ENCODE measurements at places on chromosomes 5 and 9.

GRCh38 chr5:95901676-95902627 is 59.7 kb downstream of the ELL2 start:
- DNase-seq, result no peak

GRCh38 chr5:36450229-36451014 is 148.7 kb upstream of the RANBP3L start:
- no peak for DNase-seq

DNA sequence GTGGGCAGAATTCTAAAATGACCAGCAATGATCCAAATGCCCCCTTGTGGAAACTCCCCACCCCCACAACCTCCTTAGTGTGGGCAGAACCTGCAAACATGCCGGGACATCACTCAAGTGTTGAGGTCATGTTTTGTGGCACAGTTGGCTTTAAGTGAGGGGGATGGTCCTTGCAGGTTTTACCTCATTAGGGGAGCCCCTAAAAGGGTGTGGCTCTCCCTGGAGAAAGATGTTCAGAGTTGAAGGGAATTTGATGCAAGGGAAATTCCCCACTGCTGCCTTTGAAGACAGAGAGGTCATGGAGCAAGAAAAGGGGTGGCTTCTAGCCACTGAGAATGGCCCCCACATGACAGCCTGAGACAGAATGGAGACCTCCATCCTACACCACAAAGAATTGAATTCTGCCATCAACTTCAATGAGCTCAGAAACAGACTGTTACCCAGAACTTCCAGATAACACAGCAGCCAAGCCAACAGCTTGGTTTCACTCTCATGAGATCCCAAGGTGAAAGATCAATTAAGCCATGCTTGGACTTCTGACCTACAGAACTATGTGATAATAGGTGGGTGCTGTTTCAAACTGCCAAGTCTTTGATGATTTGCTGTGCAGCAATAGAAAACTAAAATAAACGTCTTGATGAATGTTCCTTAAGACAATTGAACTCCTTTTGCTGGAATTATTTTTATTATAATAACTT is 103.4 kb downstream of the MED10 start:
- no peak for DNase-seq

DNA sequence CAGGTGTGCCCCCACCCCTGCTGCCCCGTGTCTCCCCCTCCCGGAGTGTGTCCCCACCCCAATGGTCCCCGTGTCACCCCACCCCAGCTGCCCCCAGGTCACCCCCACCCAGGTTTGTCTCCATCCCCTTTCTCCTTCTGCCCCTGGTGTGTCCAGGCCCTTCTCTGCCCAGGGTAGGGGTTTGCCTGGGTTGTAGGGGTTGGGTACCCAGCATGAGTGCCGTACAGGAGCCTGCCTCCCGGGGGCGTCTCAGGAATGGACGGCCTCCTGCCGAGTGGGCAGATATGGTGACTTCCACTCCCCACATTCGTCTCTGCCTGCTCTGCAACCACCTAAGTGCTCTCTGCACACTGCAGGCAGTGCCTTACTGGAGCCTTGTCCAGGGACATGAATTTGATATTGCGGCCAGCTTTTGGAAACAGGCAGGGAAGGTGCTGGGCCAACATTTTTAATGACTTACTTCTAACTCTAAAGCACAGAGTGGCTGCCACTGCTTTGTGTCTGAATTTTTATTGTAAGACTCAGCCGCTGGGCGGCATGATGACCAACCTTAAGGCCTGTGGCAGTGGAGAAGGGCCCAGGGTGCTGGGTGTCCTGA is 6.7 kb downstream of the LRRC14B start:
- no peak for DNase-seq

DNA sequence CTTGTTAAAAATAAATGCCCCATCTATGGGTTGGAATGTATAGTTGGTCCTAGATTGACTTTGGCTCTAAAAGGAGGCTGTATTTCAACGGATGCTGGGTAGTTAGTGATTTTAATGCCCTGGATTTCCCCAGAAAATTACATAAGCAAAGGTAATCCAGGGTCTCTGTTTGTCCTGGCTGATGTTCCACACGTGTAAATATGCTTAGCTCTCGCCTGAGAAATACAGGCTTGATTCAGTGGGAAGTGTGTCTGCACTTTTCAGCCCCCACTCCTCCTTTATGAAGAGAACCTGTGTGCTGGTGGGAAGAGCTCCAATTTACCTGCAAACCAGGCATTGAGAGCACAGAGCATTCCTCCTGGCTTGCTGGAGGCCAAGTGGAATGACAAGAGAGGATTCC is 294.6 kb upstream of the CLINT1 start:
- DNase-seq, result no peak

GRCh38 chr5:67173959-67174358 is 22.6 kb downstream of the CD180 start:
- DNase-seq, result no peak

- no peak for DNase-seq
Measured at GRCh38 chr5:169395136-169395535, 94.2 kb upstream of the SLIT3 start.

GRCh38 chr5:35741126-35741716 is 115.5 kb upstream of the IL7R start:
- no peak for DNase-seq

DNA sequence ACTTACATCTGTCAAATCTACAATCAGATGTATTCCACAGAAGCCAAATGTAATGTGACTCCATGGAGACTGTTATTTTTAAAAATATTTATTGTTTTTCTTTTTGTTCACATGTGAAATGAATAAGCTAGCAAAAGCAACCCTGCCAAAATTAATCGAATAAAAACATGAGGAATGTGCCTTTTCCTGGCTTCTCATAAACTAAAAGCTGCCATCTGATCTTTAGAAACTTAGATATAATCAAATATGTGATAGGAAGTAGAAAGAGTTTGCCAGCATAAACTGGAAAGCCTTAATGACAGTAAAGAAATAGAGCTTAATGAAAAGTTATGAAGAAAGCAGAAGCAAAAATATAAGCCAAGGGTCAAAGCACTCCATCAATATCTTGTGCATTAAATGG is 1724.7 kb upstream of the WWC1 start:
- DNase-seq, result no peak

DNA sequence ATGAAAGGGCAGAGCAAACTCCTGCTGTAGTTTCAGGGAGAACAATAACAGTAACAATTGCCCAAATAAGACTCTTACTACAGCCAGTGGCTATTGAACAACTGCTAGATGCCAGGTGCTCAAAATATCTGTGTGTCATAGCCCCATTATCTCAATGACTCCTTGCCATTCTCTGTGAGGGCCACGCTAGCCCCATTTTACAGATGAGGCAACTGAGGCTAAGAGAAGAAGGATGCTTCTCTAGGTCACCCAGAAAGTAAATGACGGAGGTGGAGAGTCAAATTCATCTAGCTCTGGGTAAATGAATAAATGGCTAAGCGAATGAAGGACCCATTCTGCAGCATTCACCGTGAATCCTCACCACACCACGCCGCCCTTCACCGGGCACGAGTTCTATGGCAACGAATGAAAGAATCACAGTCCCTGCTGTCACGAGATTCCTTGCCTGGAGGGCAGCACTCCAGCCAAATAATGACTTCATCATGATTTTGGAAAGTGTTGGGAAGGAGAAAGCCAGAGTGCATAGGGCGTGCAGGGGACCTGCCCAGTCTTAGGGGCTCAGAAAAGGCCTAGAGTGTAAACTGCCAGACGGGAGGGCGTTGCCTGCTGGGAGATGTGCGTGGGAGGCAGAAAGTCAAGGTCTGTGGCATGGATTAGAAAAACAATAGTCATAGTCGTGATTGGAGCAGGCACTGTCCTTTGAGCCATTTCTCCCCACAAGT is 147.2 kb downstream of the C9orf50 start:
- DNase-seq, result no peak

DNA sequence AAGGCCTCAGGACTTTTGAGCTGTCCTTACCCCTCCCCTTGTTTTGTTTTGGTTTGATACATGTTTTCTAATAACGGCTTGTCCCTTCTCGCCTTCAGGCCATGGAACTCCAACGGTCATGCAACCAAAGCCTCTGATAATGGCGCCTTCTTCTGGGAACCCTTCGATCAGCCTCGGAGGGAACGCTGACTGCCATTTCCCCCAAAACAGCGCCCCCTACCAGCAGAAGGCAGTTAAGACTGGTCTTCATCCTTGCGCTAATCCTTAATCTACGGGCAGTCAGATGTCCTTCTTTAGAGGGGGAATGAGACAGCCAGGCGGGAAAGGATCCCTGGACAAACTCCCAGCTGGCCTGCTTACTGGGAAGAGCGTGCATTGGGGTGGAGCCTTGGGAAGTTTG is 276.6 kb downstream of the ICE1 start:
- no peak for DNase-seq

GRCh38 chr5:116455061-116455460 is 119.6 kb downstream of the SEMA6A start:
- no peak for DNase-seq

GRCh38 chr5:91598216-91598615 is 215.1 kb upstream of the ARRDC3 start:
- no peak for DNase-seq

DNA sequence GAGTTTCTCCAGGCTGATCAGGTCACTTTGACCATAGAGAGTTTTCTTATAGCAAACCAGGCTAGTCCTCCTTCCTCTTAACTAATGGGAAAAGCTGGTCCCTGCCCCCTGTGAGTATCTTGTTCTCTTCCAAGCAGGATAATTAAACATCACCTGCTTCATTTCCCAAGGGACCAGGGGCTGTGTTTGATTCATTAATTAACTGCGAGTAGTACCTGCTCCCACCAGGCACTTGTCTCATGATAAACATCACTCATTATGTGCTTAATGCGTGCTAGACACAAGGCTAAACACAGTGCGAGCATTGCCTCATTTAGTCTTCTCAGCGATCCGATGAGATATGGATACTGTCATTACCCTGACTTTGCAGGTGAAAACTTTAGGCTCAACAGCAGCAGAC is 1.7 kb upstream of the FAM163B start:
- DNase-seq, result no peak

DNA sequence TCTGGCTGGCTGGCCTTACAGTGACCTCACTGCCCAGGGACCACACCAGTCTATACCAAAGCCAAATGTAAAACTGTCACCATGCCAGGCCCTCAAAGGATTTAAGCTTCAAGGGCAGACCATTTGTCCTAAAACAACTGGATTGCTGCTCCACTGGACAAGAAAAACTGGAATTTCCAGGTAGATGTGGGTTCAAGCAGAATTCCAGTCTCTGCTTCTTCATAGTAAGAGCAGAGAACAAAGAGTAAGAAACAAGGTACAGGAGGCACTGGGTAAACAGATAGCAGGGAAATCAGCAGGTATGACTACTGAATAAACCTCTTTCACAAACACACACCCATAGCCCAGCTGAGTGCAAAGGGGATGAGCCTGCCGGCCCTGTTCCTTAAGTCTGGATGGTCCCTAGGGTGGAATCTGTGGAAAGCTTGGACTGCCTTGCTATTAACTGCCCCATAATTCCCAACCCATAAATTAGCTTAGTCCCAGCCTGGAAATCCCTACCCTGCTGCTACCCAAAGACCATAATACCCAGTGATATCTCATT is 5.5 kb downstream of the B4GALT1 start:
- no peak for DNase-seq

GRCh38 chr5:18749763-18750162 is 1115.5 kb downstream of the TAF11L14 start:
- DNase-seq, result no peak

DNA sequence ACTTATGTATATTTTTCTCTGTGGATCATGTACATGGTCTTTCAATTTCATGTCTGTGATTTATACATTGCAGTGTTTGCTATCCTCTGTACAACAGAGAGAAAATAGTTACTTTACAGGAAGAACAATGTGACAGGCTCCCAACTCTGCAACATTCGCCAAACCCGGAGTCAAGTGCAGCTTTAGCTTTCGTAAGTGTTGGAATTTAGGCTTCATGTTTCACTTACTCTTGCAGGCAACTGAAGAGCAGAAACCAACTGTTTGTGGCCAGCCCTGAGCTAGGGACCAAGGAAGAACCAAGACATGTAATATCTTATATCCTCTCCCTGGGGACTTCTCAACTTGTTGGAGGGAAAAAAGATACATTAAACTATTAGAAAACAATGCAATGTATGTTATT is 147.9 kb downstream of the C5orf15 start:
- no peak for DNase-seq
